ENCODE measurements at places on chromosomes 7 and 10. TPM values are rescaled to one million over a fixed set of nuclear protein-coding genes. Genes with fewer than 3 reads are reported as not detected.

- DNase-seq = no peak
- H3K27me3 ChIP-seq = peaks cover 3% of the 10 kb centered on the region
- no peak overlapping the region for H3K27ac ChIP-seq
- H3K4me3 ChIP-seq = no peak overlapping the region
These were observed 329.0 kb upstream of the C7orf33 start for GRCh38 chr7:148261523-148261922.

- peaks cover 27% of the 10 kb centered on the region for H3K4me1 ChIP-seq
- peaks cover 6% of the 10 kb centered on the region for H3K27me3 ChIP-seq
- DNase-seq = no peak
These were observed 11.0 kb upstream of the HPS1 start for GRCh38 chr10:98457721-98458120.

- no peak overlapping the region for H3K27ac ChIP-seq
- no peak for DNase-seq
- H3K4me1 ChIP-seq = peaks cover 18% of the 10 kb centered on the region
- no peaks in the 10 kb centered on the region for H3K27me3 ChIP-seq
- no peak overlapping the region for H3K4me3 ChIP-seq
- H3K36me3 ChIP-seq = no peaks in the 10 kb centered on the region
These were observed 89.6 kb upstream of the IFRD1 start for GRCh38 chr7:112360681-112361080.

- H3K27ac ChIP-seq = no peak overlapping the region
- peaks cover 11% of the 10 kb centered on the region for H3K27me3 ChIP-seq
- no peak for DNase-seq
- H3K36me3 ChIP-seq = no peaks in the 10 kb centered on the region
- peaks cover 20% of the 10 kb centered on the region for H3K4me1 ChIP-seq
- peak overlapping the region; percentile 53 for H3K4me3 ChIP-seq
These were observed 19.1 kb downstream of the ADAM8 start for GRCh38 chr10:133257489-133258065.

DNA sequence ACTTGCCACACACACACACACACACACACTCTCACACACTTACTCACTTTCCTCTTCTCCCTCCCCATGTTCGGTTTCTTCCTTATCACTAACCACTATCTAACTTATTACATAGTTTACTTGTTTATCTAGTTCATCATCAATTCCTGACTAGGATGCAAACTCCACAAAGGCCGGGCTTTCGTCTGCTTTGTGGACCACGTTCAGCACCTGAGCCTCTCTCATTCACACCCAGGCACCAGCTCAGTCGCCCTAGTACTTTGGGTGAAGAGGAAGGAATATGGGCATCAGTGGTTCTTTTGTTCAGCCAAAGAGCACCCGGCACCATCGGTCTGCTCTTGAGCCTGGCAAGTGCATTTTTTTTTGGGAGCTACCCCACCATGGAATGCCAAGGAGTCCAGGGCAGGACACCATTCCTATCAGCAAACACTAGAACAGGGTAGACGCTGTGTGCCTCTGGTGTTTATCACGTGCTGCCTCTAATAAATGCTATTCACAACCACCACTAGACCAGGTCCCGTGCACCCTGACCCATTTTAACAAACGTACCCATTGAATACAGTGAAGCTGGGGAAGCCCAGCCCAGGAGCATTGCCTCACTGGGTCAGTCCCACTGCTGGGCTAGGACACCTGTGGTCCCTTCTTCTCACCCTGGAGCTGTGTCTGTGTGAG lies 2.2 kb downstream of the C10orf67 start:
- peak overlapping the region; percentile 66 for H3K4me3 ChIP-seq
- no peak overlapping the region for H3K27ac ChIP-seq
- no peak for DNase-seq

Gene GARIN1A
- 4.1 TPM for total RNA-seq

Gene TMEM72
- 0.67 TPM for total RNA-seq

Gene HBP1
- total RNA-seq = 67.5 TPM

Gene ASIC3
- total RNA-seq = 7.9 TPM

Gene TSPAN15
- total RNA-seq = 20.9 TPM

Gene C7orf33
- total RNA-seq = not detected

Measured in mesothelial cell of epicardium (in vitro differentiated cells).